ENCODE measurements at places on chromosomes 13 and 19.

DNA sequence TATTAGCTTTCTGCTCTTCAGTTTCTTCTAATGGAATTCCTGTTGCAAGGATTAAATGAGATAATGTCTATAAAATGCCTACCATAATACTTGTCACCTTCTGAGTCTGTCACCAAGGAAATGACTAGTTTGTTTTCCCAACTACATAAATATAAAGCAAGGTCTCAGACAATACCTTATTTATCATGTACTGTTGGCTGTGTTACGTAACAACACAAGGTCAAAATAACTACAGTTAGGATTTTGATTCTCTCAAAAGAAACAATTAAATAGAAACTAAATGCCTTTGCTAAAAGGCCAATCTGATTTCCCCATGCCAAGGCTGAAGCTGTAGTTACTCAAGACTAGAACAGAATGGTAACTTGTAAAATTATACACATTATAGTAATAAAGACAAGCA is 134.5 kb downstream of the PCDH9 start:
- DNase-seq, result no peak

GRCh38 chr13:74641586-74641985 is 507.4 kb upstream of the KLF12 start:
- no peak for DNase-seq

GRCh38 chr19:32651729-32652140 is 23.2 kb downstream of the ANKRD27 start:
- DNase-seq, result no peak

DNA sequence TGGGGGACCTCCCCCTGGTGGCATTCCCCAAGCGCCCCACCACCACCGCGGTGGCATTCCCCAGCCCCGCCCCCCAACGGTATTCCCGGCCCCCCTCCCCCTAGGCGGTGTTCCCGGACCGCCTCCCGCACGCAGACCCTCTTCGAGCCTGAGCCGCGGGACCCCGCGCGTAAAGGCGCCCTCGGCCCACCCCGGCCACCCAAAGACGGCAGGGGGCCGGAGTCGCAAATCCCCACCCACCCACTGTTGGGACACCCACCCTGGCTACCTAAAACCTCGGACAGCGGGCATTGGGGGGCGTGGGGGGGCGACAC is 22.4 kb downstream of the OLFM2 start:
- peak; percentile 52 for DNase-seq

DNA sequence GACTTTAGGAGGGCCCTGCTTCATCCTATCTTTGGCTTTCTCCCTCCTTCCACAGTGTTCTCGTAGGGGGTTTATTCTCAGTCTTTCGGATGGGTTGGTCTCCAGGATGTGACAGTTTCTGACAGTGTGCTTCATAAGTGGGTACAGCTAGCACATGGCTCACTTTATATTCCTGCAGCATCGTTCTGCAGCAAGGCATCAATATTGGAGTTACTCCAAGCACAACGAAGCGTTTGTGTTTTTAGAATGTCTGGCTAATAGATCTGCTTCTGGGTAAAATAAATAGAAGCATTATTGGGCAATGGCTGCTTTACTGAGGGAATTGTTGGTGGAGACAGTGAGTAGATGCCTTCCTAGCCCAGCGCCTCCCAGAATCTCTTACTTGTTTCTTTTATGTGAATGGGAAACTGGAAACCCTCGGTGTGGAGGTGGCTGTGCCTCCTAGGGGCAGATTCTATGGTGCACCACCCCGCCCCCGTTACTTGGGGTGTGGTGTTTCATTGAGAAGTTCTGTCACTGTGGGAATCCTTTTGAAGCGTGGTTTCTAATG is 2.0 kb downstream of the FARP1 start:
- no peak for DNase-seq

DNA sequence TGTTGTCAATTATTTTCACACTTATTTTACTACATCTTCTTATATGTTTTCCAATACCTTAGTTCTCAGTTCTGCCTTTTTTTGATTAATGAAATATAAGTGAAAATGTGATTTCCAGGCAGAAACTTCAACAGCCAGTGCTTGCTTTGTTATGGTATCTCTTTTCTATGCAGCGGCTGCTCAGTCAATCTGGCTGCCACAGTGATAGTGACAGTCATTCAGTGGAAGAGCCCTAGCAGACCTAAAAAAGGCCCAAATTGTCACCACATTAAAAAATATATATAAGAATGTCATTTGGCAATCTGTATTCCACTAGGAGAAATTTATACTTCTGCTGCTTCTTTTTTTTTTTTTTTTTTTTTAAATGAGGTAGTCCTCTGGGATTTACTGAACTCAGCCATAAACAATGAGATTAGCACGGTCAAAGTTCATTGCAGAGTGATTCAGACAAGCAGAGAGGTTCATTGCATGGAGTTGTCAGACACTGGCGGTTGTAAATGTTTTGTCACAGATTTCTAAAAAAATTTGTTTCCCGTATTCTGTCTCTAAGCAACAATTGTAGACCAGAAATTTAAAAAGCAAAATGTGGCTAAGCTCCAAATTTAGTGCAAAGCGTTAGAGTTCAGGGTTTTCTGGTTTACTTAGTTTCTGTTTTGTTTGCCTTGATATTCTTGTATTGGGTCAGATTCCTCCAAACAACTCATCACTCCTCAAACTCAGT is 94.7 kb upstream of the PRR20A start:
- DNase-seq, result no peak

- no peak for DNase-seq
Measured at GRCh38 chr19:54160854-54161253, 1.3 kb upstream of the LENG1 start.

GRCh38 chr13:36001561-36001960 is 129.6 kb downstream of the DCLK1 start:
- no peak for DNase-seq

DNA sequence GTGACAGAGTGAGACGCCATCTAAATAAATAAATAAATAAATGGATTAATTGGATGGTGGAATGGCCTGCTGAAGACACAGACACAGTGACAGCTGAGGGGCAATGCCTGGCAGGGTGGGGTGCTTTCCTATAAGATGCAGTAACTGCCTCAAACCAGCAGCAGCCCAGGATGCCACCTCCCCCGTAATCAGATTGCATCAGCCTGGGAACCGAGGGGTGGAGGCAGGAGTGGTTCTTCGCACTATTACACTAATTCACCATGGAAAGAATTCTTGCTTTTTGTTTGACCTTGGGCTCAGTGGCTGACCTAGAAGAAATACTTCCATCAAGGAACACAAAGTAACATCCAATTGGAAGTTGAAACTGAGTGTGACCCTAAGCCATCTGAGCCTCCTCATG is 31.6 kb upstream of the USP12 start:
- no peak for DNase-seq

GRCh38 chr13:52701728-52702465 is 37.7 kb downstream of the CNMD start:
- DNase-seq, result no peak

DNA sequence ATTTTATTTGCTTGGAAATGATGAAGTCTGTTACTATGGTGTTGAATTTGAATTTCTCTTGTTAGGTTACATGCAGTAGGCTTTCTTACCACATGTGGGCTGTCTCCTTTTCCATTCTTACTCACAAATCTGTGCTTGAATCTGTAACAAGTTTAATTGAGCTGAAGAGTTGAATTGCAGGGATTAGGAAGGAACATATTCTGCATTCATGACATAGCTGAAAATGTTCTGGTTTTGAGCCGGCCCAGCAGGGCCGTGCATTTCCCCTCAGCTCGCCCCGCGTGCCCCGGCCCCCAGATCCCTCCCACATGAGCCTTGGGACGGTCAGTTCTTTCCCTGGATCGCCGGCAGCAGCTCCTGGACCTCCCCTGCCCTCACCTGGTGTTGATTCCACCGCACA is 28.1 kb downstream of the TFDP1 start:
- no peak for DNase-seq

GRCh38 chr19:1453525-1454364 is 3.8 kb downstream of the APC2 start:
- no peak for DNase-seq

GRCh38 chr13:23254506-23254905 is 73.7 kb downstream of the SGCG start:
- DNase-seq, result no peak

DNA sequence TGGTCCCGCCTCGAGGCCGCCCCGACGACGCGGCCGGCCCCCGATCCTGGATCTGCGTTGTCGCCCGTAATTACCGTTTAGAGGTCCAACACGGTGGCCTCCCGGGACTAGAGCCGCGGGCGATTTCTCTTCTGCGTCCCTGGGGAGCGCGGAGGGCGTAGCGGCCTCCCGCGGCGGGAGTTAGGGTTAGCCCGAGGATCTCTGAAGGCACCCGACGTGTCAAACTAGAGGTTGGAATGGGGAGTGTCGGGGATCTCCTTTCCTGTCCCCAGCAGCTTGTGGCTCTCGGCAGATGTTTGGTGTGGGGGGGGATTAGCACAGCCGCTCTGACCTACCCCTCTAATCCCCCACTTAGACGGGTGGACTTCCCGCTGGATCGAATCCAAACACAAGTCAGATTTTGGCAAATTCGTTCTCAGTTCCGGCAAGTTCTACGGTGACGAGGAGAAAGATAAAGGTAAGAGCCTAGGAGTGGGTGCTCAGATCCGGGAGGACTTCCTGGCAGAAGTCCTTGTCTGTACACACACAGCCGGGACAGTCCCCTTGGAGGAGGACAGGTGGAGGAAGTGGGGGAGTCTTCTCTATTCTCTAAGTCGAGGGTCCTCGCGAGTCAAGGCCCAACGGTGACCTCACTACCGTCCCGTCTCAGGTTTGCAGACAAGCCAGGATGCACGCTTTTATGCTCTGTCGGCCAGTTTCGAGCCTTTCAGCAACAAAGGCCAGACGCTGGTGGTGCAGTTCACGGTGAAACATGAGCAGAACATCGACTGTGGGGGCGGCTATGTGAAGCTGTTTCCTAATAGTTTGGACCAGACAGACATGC is 581 bp downstream of the CALR start:
- no peak for DNase-seq

DNA sequence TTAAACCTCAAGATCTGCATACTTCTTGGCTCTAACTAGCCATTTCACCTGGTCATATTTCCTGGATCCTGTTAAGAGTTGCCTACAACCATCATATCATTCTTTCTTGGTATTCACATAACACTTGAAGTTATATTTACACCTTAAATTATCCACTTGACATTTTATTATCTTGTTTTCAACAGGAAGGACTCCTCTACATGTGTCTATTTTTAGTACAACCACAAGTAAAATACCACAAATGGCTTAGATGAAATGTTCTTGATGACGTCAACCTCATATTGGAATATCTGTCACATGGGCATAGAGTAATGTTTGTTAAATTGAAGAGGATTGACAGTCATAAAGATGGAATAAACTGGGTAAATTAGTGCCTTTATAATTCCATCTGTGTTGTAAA is 9.4 kb downstream of the PCDH20 start:
- no peak for DNase-seq

- DNase-seq, result no peak
Measured at GRCh38 chr19:4042064-4042730, 24.5 kb downstream of the ZBTB7A start.

DNA sequence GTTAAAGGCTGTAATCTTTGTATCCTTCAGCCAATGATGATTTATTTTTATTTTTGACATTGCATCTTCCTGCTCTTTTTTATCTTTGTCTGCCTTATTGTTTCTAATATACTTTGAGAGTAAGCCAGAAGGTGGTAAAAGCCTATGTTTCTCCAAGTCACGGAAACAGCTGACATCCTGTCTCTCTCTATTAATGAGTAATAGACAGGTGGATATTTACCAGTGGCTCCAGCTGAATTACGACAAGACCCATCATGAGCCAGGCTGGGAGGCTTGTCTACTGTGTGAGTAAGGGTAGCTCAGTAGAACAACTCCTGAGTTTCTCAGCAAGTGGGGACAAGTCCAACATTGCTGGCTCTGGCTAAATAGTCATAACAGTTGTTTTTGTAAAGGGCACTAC is 166.6 kb downstream of the NDFIP2 start:
- no peak for DNase-seq

DNA sequence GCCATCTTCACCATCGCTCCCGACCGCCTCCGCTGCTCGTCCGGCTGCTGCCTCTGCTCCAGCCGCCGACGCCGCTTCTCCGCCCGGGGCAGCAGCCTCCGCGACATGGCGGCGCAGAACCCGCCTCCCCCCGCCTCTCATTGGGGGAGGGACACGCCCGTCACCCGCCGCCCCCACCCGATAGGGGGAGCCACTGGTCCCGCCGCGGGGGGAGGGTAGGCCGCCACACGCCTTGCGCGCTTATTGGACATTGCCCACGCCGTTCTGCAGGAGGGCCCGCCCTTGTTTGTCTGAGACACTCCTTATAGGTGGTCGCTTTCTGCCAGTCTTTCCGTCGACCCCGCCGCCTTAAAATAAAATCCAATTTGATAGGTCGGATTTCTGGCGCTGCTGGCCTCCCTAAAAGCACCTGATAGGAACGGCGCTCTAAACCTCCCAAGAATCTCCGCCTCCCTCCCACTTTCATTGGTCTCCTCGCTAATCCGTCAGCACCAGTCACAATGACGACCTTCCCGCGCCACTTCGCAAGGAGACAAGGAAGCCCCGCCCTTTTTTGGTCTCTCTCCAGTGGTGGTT is at the start of gene HNRNPL:
HNRNPL (minus strand) TSS at position 127 of the 576 bp plus-strand sequence; CDS start at position 107, 20 bp downstream.
- DNase-seq, result peak; percentile 99

DNA sequence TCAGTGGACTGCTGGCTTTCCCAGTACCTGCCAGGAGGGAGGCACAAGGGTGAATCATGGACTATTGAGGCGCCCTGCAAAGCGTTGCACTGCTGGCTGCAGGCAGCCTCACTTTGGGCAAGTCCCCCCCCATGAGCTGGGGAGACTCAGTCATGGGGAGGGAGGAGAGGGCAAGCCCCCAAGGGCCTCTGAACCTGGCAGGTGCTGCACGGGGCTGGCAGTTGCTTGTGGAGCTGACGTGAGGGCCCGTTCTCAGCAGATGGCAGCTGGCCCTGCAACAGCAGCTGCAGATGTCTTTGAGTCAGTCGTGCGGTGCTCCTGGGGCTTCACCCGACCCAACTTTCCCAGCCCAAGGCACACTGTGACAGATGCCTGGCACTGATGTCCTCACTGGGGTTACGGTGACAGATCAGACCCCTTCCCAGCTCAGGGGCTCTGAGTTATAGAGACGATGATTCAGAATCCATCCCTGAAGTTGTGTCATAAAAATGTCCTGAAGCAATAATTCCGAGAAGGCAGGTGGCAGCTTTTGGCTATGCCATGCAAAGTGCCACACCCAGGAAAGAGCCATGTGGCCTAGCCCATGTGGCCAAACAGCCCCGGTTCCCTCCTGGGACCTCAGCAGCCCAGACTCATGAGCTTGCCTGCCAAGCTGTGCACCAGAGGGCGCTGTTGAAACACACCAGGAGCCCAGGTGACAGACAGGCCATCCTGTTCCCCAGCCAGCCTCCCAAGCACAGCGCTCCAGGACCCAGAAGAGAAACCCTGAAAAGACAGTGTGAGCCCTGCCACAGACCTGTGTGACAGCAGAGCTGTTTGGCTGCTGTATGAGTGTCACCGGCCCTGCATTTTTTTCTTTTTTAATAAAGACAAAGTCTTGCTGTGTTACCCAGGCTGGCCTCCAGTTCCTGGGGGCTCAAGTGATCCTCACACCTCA is 53.6 kb upstream of the LDLR start:
- peak; percentile 88 for DNase-seq

GRCh38 chr13:85853901-85854663 is 54.9 kb upstream of the SLITRK6 start:
- no peak for DNase-seq
